ENCODE measurements at places on chromosomes 5 and 9. TPM values are rescaled to one million over a fixed set of nuclear protein-coding genes. Genes with fewer than 3 reads are reported as not detected.

SLC36A3 gene
- not detected for total RNA-seq

KCNMB1 gene
- 30.0 TPM for total RNA-seq

CCL27 gene
- not detected for total RNA-seq

CDKN2A gene
- 2.3 TPM for total RNA-seq

AIF1L gene
- 17.4 TPM for total RNA-seq

GIN1 gene
- 9.2 TPM for total RNA-seq

GRCh38 chr9:4353236-4353635 lies 53.4 kb upstream of the GLIS3 start:
- DNase-seq, result no peak
- H3K27ac ChIP-seq, result no peak overlapping the region
- H3K36me3 ChIP-seq, result no peaks in the 10 kb centered on the region
- no peak overlapping the region for H3K4me3 ChIP-seq
- H3K27me3 ChIP-seq, result no peaks in the 10 kb centered on the region
- no peaks in the 10 kb centered on the region for H3K4me1 ChIP-seq

DNA sequence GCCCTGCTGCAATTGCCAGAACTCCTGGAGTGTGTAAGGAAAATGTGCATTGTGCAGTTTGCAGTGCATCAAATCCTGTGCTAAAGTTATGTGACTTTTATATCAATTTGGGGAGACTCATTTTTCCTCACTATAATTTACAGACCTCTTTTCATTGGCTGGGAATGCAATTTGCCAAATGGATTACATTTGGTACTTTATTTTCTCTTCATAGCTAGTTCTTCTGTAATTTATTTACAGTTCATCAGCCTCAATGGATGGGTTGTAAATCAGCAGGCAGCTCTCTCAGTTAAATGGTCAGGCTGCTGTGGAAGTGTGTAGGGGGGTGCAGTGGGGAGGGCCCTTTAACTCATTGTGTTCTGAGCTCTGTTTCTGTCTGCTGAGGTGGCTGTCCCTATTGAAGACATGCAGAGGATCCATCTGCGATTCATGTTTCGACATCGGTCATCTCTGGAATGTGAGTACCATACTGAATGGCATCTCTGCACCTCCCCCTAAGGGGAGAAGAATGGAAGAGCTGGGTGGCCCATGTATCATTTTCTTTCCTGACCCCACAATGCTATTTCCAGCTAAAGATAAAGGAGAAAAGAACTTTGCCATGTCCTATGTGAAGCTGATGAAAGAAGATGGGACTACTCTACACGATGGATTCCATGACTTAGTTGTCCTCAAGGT lies 74.6 kb downstream of the DOCK2 start:
- no peak overlapping the region for H3K27ac ChIP-seq
- no peak for DNase-seq
- H3K4me1 ChIP-seq, result no peaks in the 10 kb centered on the region

DNA sequence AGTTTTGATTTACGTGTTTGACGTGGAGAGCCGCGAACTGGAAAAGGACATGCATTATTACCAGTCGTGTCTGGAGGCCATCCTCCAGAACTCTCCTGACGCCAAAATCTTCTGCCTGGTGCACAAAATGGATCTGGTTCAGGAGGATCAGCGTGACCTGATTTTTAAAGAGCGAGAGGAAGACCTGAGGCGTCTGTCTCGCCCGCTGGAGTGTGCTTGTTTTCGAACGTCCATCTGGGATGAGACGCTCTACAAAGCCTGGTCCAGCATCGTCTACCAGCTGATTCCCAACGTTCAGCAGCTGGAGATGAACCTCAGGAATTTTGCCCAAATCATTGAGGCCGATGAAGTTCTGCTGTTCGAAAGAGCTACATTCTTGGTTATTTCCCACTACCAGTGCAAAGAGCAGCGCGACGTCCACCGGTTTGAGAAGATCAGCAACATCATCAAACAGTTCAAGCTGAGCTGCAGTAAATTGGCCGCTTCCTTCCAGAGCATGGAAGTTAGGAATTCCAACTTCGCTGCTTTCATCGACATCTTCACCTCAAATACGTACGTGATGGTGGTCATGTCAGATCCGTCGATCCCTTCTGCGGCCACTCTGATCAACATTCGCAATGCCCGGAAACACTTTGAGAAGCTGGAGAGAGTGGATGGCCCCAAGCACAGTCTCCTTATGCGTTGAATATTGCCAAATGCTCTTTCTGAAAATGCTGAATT lies 850 bp downstream of the RRAGA start:
- peak overlapping the region; percentile 94 for H3K4me3 ChIP-seq
- no peaks in the 10 kb centered on the region for H3K36me3 ChIP-seq
- DNase-seq, result no peak
- no peaks in the 10 kb centered on the region for H3K27me3 ChIP-seq
- no peak overlapping the region for H3K27ac ChIP-seq
- H3K4me1 ChIP-seq, result peaks cover 1% of the 10 kb centered on the region

DNA sequence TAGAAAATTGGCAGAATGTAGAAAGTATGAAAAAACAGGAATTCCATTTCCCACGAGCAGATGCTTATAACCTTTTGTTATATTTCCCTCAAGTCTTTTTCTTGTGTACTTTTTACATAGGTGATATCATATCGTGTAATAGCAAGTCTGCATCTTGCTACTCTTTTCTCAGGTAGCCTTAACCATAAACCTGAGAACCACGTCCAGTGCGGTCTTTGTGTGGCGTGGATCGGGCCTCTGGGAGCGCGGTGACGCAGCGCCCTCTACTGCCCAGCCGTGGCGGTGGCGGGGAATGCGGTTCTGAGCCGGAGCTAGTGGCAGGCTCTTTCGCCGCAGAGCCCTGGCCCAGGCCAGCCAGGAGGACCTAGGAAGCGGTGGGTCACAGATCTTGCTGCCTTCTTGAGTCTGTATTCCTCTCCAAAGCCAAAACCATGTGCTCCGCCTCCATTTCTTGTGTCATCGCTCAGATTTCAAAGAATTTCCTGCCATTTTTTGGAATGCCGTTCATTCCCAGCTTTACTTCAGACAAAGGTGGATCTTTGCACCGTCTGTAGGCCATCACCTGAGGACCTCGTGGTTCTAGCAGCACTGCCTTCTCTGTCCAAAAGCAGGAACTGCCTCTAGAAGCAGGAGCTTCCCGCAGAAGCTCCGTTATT lies 71.9 kb downstream of the MVB12B start:
- no peaks in the 10 kb centered on the region for H3K36me3 ChIP-seq
- no peak overlapping the region for H3K4me3 ChIP-seq
- no peak overlapping the region for H3K27ac ChIP-seq
- H3K27me3 ChIP-seq, result no peaks in the 10 kb centered on the region
- peak; percentile 94 for DNase-seq

- no peaks in the 10 kb centered on the region for H3K4me1 ChIP-seq
- no peak overlapping the region for H3K4me3 ChIP-seq
- no peak overlapping the region for H3K27ac ChIP-seq
- H3K36me3 ChIP-seq, result no peaks in the 10 kb centered on the region
- no peak for DNase-seq
Measured at GRCh38 chr5:169527066-169527465, 56.5 kb upstream of the SPDL1 start.

DNA sequence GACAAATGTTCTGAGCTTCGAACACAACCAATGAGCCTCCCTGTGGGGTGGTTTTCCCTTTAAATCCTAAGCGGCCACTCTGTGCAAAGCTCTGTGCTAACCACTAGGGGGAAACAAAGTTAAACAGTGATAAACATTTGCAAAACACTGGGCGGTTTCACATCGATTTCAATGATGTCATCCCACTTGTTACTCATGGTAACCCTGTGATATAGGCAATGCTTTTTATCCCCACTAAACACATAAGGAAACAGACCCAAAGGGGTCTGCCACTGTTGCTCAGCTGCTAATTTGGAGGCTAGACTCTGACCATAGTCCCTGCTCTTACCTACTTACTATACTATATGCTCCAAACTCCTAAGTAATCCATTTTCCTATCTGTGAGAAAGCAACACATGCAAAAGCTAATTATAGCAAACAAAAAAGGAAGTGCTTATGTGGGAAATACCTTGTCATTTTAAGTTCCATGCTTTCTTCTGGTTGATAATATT lies 57.3 kb downstream of the PTPN3 start:
- no peak overlapping the region for H3K4me3 ChIP-seq
- peak; percentile 59 for DNase-seq
- no peaks in the 10 kb centered on the region for H3K4me1 ChIP-seq

- no peaks in the 10 kb centered on the region for H3K27me3 ChIP-seq
- no peak for DNase-seq
- H3K4me1 ChIP-seq, result peaks cover 2% of the 10 kb centered on the region
- H3K27ac ChIP-seq, result no peak overlapping the region
Measured at GRCh38 chr5:140262839-140263238, 40.1 kb downstream of the PFDN1 start.

DNA sequence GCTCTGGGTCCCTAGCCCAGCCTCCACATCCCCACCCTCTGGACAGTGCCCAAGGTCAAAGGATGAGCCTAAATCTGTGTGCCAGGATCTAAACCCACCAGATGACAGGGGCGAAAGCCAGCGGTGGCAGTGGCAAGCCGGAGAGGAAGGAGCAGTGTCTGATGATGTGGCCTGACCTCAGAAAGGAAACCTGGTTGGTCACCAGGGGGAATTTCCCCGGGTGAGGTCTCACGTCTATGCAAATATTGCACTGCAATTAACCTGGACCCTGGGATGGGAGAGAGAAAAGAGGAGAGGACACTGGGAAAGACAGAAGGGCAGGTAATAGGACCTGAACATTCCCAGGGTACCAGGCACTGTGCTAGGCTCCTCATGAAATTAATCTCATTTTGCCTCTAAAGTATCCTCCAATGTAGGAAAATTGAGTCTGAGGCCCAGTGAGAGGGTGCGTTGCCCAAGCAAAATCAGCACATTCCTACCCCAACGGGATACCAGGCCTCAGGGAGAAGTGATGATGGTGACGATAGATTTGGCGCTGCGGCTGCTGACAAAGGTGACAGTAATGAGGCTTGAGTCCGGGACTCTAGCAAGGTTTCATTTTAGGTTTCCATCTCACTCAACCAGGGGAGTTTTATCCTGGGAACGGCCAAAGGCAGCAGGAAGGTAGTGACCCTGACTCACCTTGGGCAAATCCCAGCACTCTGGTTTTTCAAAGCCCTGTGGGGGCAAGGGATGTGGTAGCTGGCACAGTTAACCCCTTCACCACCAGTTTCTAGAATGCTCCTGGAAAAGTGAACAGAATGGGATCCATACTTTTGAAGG lies 13.4 kb upstream of the TNIP1 start:
- no peaks in the 10 kb centered on the region for H3K36me3 ChIP-seq
- H3K4me1 ChIP-seq, result no peaks in the 10 kb centered on the region
- no peaks in the 10 kb centered on the region for H3K27me3 ChIP-seq

- no peaks in the 10 kb centered on the region for H3K4me1 ChIP-seq
- no peak overlapping the region for H3K27ac ChIP-seq
- H3K27me3 ChIP-seq, result no peaks in the 10 kb centered on the region
- DNase-seq, result peak; percentile 62
- H3K4me3 ChIP-seq, result no peak overlapping the region
- H3K36me3 ChIP-seq, result no peaks in the 10 kb centered on the region
Measured at GRCh38 chr5:148831590-148832565, 5.5 kb downstream of the ADRB2 start.
